Hair follicle dermal papilla cell (primary cell): ENCODE measurements at places on chromosomes 12 and 14. TPM values are rescaled to one million over a fixed set of nuclear protein-coding genes. Genes with fewer than 3 reads are reported as not detected.

AICDA gene
- not detected in 2 replicates for total RNA-seq

CFAP73 gene
- total RNA-seq: not detected in 2 replicates

TCL1B gene
- total RNA-seq: not detected in 2 replicates

RHOJ gene
- 0.32 and 1.8 TPM in 2 replicates for total RNA-seq

RNU4-1 gene
- under 0.01 TPM in 2 replicates for total RNA-seq

CLEC14A gene
- total RNA-seq: 7.7 and 15.3 TPM in 2 replicates

TAS2R14 gene
- 2.9 and 7.0 TPM in 2 replicates for total RNA-seq

ACSS3 gene
- 16.3 and 20.4 TPM in 2 replicates for total RNA-seq

C12orf56 gene
- 0.12 and 0.49 TPM in 2 replicates for total RNA-seq

GLS2 gene
- total RNA-seq: not detected in 2 replicates

M6PR gene
- total RNA-seq: 86.8 and 87.3 TPM in 2 replicates

OTOGL gene
- 0.16 and 0.36 TPM in 2 replicates for total RNA-seq

SLC25A47 gene
- total RNA-seq: 0.16 TPM in 1 of 2 replicates, not detected in the other

ARHGEF40 gene
- 72.0 and 87.1 TPM in 2 replicates for total RNA-seq

TSHR gene
- 2.3 and 3.4 TPM in 2 replicates for total RNA-seq

CACNA1C gene
- 58.8 and 70.7 TPM in 2 replicates for total RNA-seq

ALKBH1 gene
- total RNA-seq: 7.8 and 9.4 TPM in 2 replicates

MYF6 gene
- not detected in 2 replicates for total RNA-seq

DNAAF2 gene
- total RNA-seq: 7.4 and 7.6 TPM in 2 replicates

PLCZ1 gene
- not detected in 2 replicates for total RNA-seq

OR4E2 gene
- total RNA-seq: not detected in 2 replicates

IL23A gene
- not detected in 2 replicates for total RNA-seq

C12orf60 gene
- 0.49 and 0.65 TPM in 2 replicates for total RNA-seq
